Activated CD4-positive, alpha-beta T cell treated with anti-CD3 and anti-CD28 coated beads, Interleukin-2, amount 10 ng/mL, durations not matched to agents 24 days and 14 days (primary cell): ENCODE measurements at places on chromosomes 13 and 19. TPM values are rescaled to one million over a fixed set of nuclear protein-coding genes. Genes with fewer than 3 reads are reported as not detected.

DNA sequence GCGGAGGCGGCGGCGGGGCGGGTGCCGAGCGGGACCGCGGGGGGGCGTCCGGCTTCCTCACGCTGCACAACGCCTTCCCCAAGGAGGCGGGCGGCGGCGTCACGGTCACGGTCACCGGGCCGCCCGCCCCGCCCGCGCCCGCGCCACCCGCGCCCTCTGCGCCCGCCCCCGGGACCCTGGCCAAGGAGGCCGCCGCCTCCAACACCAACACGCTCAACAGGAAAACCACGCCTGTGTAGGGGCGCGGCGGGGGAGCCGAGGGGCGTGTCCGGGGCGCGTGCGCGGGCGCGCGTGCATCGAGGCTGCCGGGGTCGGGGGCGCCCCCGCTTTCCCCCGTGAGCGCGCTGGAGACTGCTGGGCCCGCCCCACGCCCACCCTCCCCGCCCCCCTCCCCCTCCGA lies 8.8 kb upstream of the CACNG6 start:
- DNase-seq: peak; percentile 57

ANGPTL4 gene
- total RNA-seq: 4.0 and 4.1 TPM in 2 replicates

RFPL4A gene
- not detected in 2 replicates for total RNA-seq

DNA sequence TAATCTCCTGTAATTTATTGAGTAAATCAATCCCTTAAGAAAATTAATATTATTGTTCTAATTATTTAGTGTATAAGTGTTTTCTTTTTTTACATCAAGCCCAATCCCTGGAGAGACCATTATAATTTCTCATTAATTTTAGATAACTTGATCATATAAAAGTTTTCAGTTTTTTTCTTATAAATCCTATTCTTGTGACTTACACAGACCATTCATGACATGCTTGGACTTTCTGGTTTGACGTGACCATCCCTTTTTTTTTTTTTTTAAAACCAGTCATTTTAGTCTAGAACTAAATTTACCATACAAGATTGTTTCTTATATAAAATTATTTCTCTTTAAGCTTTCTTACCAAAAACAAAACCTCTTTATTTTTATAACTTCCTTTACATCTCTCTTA lies 5.4 kb upstream of the MTRF1 start:
- DNase-seq: peak; percentile 69

DNA sequence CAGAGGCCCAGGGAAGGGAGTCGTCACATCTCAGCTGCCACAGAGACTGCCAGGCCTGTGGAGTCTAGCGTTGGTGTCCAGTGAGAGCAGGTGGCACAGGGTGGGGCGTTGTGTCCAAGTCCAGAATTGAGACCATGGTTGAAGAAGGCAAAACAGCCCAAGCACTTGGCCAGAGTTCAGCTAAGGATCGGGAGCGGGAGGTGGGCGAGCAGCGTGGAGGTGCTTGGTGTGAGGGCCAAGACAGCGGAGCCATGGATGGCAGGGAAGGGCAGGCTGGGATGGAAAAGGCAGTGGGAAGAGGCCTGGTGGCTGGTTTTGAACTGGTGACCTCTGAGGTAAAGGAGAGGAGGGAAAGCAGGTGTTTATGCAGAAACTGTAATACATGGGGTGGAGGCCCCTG lies 8.0 kb downstream of the IGFLR1 start:
- DNase-seq: no peak
